ENCODE measurements at places on chromosomes 5 and 9.

DNA sequence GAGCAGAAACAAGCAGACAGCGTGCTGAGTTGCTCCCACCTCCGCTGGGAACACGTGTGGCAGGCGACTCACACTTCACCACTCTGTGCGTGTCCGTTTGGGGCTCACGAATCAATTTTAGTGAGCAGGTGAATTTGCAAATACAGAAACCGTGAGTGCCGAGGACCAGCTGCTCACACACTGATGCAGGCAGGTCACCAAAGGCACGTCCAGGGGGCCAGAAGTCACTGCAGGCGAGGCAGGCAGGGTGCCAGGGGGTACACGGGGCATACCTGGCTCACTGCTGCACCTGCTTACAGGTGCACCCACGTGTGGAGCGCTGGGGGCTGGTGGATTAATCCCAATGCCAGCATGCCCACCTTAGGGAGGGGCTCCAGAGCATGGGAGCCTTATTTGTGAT is 68.8 kb downstream of the ZNF354C start:
- DNase-seq: no peak

DNA sequence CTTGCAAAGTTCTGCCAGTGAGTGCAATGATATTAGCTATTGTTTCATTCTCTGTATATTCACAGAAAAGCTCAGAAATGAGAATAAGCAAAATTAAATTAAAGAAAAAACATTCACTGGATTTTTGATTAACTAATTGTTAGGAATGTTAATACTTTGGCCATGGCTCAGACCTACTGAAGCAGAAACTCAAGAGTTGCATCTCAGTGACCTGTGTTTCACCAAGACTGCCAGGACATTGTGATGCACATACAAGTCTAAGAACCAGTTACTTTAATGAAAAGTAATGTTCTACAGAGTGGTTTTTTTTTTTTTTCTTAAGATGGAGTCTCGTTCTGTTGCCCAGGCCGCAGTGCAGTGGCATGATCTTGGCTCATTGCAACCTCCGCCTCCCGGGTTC is 464.9 kb upstream of the NMUR2 start:
- no peak for DNase-seq

DNA sequence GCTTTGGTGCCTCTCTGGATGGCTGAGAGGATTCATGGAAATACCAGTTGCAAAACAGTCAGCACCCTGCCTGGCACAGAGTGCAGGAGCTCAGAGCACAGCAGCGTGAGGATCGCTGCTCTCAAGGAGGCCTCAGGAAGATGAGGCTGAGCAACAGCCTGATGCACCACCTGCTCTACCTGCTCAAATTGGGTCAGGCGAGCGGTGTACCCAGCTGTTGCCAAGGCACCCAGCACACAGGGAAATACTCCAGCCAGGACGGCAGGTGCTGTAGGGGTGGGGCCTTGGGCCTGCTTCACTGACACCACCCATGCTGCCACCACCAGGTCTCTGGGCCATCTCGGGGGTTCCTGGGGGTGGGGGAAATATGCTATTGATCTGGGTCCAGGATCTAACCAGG is 4.3 kb downstream of the EEIG1 start:
- DNase-seq: no peak

DNA sequence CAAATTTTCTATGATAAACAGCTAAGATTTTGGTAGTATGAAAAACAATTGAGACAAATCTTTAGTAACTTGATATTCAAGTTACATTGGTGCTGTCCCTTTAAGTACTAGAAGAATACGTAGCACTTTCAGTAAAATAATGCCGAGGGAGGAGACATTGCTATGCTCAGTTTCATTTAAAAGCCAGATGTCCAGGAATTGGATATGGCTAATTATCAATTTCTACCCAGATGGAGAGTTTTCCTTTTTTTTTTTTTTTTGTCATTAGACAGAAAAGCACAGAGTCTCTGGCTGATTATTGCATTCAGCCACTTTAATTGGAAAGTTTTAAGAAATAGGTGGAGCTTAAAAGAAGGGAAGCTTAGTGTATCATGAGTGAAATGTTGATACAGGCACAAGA is 40.4 kb upstream of the APC start:
- DNase-seq: no peak

- no peak for DNase-seq
These were observed 653.7 kb downstream of the NR2F1-AS1 start for GRCh38 chr5:92927291-92927778.

DNA sequence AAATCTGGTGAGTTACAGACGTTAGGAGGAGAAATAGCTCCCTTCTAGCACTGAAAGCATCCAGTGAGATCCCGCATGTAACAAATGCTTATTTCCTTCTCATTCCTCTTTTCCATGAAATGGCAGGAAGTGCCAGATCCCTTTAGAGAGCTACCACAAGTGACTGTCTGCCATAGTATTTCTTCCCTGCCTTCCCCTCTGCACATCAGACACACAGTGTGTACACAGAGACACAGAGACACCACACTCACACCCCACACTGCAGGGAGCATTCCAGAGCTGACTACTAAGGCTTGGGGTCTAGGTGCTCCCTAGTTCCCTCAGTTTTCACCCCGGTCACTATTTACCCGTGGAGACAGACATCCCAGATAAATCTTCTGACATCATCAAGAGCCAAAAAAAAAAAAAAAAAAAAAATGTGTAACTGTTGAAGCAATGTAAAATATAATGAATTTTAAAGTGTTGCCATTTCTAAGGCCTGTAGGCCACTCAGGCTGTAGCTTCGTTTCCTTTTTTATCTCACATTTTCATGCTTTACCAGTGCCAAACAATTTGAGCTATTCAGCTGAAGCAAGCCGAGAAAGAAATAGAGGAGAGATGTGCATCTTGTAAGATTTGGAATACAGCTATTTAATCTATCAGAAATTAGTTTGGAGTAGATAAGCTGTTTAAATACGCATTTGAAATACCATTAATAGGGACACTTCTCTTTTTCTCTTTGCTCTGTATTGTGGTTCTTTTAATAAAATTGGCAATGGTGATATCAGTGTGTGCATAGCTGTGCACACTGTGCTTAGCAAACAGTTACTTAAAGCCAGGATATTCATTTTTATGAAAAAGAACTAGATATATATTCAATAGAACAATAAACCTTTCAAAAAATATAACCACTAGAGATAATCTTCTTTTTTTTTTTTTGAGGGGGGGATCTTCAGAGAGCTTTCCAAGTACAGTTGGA is 405.5 kb downstream of the PDE4D start:
- no peak for DNase-seq

GRCh38 chr5:103452089-103452488 is 110.5 kb downstream of the NUDT12 start:
- no peak for DNase-seq

- no peak for DNase-seq
These were observed 295.5 kb upstream of the SMC2 start for GRCh38 chr9:103798620-103799019.

DNA sequence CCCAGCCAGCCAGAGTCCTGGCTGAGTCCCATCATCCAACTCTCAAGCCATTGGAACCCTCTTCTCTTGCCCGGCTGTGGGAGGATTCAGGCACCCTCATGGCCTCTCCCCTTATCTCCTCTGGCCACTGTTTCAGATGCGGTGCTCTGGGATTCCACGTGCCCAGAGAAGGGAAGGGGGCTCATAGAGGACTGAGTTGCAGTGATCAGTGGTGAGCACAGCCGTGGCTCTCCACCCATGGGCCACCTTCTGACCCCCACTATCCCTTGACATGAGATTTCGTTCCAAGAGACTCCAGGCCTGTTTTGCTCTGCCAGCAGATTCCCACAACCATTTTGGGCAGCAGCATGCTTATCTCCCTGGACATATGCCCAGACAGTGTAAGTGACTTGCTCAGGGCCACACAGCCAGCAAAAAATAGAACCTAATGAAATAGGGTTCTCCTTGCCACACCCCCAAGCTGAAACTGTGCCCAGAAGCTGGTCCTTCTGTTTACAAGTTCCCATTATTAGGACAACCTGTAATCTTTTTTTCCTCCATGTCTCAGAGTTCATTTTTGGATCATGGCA is 2.7 kb downstream of the GPX3 start:
- DNase-seq: no peak

DNA sequence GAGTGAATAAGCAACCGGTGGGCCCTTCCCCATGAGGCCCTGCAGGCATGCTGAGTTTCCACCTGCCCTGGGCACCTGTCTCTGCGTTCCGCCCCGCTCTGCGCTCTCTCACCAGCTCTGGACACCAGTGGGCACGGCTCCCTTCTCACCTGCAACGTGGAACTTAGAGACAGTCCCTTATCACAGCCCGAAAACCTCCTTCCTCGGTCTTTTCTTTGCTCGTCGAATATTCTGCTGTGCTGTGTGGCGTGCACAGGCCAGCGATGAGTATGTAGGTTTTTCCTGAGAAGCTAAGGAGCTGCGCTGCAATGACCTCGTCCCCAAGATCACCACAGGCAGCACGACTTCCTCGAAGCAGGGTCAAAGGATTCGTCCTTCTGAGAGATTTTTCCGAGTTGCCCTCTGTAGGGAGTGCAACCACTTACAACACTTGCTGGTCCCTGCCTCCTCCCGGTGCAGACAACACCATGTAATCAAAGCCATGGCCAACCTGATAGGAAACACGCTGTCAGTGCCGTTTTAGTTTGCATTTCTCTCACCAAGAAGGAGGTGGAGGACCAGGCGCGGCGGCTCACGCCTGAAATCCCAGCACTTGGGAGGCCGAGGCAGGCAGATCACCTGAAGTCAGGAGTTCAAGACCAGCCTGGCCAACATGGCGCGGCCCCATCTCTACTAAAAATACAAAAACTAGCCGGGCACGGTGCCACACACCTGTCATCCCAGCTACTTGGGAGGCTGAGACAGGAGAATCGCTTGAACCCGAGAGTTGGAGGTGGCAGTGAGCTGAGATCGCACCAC is 27.2 kb upstream of the NOTCH1 start:
- no peak for DNase-seq

GRCh38 chr5:112907166-112907631 is 14.8 kb downstream of the REEP5 start:
- DNase-seq: no peak

DNA sequence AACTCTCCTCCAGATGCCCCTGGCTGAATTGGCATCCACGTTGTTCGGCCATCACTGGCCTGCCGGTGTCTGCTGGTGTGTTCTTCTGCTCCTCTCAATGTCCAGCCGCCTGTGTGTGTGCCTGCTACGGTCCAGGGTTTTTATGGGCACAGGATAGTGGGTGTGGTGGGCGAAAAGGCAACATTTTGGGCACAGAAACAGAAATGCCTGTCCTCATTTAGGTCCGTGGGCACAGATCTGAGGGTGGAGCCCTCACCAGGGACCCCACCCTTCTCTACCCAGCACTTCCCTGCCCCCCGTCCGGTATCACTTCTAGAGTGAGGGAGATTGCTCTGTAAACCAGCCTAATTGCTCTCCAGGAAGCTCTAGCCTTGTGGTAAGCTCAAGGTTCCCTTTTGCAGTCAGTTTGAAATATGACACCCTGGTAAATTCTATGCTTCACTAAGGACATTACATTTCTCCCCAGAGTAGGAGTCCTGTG is 410.1 kb downstream of the MAT2B start:
- no peak for DNase-seq

GRCh38 chr5:52844885-52845284 is 57.2 kb downstream of the ITGA1 start:
- DNase-seq: no peak

- DNase-seq: no peak
These were observed 338.9 kb downstream of the EFNA5 start for GRCh38 chr5:107331882-107332281.

- no peak for DNase-seq
These were observed 597.7 kb downstream of the BNC2 start for GRCh38 chr9:16272776-16273175.

DNA sequence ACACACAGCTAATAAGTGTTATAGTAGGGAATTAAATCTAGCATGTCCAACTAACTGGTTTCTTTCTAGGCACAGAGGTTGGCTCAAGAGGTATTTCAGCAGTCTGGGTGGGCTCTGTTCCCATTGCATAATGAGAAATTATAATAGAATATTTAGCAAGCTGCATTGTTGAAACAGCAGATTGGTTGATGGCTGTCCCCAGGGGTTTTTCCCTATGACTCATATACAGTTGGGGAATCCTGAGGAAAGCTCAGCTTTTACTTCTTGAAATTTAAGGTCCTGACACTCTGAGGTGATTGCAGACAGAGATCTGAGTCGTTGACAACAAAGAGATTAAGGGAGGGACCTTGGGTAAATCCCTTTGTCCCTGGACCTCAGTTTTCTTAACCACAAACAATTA is 38.3 kb upstream of the TNFSF8 start:
- DNase-seq: no peak

- no peak for DNase-seq
These were observed 21.8 kb upstream of the SLC12A7 start for GRCh38 chr5:1133510-1134201.

- DNase-seq: no peak
These were observed 40.1 kb downstream of the PCDHGC5 start for GRCh38 chr5:141529002-141529401.

DNA sequence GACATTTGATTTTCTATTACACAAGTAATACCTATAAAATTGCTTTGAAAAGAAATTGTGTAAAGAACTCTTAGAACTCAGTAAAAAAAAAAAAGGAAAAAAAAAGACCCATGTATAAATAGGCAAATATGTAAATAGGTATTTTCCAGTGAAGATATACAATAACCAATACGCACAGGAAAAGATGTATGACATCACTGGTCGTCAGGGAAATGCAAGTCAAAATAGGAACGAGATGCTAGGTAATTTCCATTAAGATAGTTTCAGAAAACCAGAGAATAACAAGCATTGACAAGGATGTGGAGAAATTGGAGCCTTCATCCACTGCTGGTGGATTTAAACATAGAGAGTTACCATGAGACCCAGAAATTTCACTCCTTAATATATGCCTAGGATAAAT is 708.8 kb downstream of the MTRR start:
- DNase-seq: no peak

GRCh38 chr5:62596096-62596495 is 17.5 kb downstream of the LRRC70 start:
- DNase-seq: no peak

DNA sequence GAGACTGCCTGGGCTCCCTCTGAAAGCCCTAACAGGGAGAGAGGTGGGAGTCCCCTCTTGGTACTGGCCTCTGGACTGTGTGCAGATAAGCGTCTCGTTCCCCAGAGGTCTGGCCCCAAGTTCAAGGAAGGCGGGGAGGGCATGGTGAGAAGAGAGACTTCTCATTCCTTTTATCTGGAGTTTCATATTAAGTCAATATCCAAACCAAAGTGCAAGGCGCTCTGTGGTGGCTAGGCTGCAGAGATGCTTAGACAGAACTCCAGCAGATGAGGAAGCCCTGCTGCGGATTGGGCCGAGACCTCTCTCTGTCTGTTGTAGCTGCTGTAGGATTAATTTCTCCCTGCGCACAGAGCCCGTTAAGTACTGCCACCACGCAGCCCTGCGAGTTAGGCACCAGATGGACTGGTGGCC is 16.0 kb downstream of the MVB12B start:
- no peak for DNase-seq
